ENCODE measurements at places on chromosomes 16 and 17.

- no peak for DNase-seq
Measured at GRCh38 chr16:87704754-87705353, 60.9 kb downstream of the KLHDC4 start.

DNA sequence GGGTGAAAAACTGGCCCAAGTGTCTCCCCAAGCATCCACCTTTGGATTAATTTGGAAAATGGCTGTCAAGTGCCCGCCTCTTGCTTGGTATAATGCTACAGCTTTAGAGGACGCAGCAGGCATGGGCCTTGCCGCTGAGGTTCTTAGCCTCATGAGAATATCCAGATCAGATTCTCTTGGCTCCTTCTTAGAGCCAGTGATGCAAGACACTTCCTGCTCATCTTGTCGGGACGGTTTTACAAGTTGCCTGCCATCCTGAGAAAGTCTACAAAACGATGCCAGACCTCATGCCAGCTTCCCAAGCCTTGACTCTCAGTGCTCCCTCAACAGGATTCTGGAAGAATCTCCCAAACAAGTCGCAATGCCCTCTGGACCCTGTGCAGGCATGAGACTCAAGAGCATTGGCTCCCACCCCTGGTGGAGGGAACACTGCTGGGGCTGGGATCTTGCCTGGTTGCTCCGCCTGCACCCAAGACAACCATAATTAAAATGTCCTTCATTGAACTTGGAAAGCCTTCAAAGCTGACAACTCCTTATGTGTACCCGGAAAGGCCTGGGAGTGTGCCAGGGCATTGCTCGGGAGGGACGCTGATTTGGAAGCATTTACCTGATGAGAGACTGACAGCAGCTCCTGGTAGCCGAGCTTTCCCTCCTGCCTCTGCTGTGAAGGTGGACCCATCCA is 25.8 kb upstream of the STH start:
- DNase-seq = no peak

- peak; percentile 86 for DNase-seq
Measured at GRCh38 chr17:40317880-40318829, 9.2 kb downstream of the RARA start.

DNA sequence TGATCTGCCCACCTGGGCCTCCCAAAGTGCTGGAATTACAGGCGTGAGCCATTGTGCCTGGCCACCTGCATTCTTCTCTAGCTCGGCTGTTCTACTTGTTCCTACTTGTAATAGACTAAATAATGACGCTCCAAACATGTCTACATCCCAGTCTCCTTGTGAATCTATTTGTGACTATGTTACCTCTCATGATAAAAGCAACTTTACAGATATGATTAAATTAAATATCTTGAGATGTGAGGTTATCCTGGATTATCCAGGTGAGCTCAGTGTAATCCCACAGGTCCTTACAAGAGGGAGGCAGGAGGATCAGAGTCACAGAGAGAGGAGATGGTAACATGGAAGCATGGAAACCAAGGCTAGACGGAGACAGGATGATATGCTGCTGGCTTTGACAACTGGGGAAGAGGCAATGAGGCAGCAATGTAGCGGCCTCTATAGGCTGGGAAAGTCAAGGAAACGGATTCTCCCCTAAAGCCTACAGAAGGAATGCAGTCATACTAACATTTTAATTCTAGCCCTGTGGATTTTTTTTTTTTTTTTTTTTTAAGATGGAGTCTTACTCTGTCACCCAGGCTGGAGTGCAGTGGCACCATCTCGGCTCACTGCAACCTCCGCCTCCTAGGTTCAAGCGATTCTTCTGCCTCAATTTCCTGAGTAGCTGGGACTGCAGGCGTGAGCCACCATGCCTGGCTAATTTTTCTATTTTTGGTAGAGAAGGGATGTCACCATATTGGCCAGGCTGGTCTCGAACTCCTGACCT is 5.0 kb upstream of the LASP1 start:
- no peak for DNase-seq

GRCh38 chr16:67884-68789 is 4.3 kb downstream of the RHBDF1 start:
- DNase-seq = no peak

- DNase-seq = no peak
Measured at GRCh38 chr17:58513267-58513964, 1.0 kb downstream of the MTMR4 start.

- no peak for DNase-seq
Measured at GRCh38 chr17:53630638-53631037, 192.1 kb upstream of the KIF2B start.

DNA sequence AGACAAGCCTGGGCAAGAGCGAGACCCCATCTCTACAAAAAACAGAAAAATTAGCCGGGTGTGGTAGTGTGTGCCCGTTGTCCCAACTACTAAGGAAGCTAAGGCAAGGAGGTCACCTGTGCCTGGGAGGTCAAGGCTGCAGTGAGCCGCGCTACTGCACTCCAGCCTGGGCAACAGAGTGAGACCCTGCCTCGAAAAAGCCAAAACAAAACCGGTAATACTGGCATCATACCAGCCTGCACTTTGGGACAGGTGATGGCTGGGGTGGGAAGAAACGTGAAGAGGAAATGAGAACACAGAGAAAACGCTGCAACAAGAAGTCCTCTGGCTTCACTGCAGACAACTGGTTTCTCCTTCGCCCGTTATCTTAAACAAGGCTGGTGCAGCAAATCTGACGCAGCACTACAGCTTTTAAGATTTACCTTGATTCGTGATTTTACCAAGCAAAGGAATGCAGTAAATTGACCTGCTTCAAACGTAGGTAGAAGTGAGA is 725 bp upstream of the CASC3 start:
- DNase-seq = no peak

DNA sequence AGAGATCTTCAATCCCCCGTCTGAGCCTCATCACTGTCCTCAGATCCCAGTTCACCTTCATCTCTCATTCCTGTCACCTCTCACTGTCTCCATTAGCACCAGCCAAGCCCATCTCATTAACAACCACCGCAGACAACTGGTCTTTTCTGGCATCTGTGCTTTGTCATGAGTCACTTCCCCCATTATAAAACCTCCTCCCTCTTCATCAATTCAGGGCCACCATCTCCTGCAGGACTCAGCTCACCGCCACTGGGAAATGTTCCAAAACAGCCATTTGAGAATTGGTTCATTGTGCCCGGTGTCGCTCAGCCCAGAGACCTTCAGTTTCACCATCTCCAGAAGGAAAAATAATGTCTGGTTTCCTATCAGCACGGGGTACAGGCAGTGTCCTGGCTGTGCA is 56.9 kb upstream of the TEKT3 start:
- DNase-seq = no peak

DNA sequence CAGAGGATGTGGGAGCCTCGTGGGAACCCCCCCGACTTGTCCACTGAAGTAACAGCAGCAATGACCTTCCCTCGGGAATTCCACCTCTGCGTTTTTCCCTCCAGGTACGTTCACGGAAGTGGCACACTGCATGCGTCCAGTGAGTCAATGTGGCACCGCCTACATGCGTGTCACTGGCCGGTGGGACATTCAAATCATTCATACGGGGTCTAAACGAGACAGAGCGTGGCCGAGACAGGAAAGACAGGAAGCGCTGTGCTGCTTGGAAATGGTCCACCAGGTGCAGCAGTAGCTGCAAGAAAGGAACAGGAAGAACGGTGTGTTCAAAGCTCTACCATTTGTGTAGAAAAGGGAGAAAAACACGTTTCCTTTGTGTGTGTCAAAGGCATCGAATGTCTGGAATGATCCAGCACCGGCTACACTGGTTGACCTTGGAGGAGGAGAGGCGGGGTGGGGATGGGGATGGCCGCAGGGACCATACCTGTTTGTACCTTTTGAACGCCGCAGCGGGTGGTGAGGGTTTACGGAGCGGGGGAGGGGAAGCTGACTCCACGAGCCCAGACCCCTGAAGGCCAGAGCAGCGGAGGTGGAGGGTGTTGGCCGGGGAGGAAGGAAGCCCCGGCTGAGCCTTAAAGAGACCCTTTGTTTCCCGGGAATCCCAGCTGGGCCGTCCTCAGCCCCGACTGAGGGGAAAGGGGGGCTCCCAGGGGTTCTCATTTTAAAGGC is 1.7 kb upstream of the PGAP6 start:
- DNase-seq = no peak

DNA sequence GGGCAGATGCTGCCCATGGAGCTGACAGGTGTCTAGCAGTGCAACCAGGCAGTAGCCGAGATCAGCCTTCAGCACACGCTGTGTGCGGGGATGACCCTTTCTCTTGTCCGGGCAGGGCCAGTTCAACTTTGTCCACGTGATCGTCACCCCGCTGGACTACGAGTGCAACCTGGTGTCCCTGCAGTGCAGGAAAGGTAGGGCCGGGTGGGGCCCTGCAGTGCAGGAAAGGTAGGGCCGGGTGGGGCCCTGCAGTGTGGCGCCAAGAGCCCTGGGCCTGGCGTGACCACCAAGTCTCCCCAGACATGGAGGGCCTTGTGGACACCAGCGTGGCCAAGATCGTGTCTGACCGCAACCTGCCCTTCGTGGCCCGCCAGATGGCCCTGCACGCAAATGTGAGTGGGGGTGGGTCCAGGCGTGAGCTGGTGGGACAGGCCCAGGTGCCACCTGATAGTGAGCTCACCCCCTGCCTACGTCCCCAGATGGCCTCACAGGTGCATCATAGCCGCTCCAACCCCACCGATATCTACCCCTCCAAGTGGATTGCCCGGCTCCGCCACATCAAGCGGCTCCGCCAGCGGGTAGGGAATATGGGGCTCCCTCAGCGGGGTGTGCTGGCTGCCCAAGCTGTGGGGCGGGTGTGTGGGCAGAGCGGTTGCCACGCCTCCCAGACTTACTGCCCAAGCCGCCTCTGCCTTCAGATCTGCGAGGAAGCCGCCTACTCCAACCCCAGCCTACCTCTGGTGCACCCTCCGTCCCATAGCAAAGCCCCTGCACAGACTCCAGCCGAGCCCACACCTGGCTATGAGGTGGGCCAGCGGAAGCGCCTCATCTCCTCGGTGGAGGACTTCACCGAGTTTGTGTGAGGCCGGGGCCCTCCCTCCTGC is 40.2 kb downstream of the TSC2 start:
- DNase-seq = no peak

DNA sequence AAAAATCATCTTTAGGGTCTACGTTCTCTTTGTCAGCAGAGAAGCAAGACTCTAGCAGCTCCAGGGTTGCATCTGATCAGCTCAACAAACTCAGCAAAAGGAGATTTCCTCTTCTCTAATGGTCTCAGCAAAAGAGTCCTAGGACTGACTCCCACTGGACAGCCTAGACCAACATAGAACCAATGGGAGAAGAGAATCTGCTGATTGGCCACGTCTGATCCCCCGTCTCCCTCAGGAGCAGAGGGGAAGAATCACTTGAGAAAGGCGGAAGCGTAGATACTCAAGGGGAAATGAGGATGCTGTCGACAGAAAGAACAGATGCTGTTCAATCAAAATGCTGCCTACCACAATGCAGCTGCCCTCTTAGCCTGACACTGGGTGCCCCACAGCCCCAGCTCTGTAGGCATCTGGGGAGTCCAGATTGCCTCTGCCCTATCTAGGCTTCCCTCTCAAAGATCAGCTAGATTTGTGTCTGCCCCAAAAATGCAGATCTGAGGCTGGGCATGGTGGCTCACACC is 31.5 kb upstream of the EMP2 start:
- DNase-seq = no peak

DNA sequence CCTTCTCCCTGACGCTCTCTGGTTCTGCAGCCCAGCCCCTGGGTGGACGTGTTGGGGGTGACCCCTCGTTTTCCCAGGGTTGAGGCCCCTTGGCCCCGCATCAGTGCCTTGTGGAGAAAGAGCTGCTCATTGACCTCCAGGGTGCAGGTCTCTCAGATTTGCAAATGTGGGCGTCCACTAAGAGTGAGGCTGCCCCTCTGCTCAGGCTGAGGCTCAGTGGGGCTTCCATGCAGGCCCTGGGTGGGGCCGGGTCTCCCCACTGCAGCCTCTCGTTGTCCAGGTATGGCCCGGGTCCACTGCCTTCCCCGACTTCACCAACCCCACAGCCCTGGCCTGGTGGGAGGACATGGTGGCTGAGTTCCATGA is 9.0 kb downstream of the GAA start:
- no peak for DNase-seq

GRCh38 chr17:40936437-40936971 is 942 bp downstream of the KRT23 start:
- DNase-seq = no peak

DNA sequence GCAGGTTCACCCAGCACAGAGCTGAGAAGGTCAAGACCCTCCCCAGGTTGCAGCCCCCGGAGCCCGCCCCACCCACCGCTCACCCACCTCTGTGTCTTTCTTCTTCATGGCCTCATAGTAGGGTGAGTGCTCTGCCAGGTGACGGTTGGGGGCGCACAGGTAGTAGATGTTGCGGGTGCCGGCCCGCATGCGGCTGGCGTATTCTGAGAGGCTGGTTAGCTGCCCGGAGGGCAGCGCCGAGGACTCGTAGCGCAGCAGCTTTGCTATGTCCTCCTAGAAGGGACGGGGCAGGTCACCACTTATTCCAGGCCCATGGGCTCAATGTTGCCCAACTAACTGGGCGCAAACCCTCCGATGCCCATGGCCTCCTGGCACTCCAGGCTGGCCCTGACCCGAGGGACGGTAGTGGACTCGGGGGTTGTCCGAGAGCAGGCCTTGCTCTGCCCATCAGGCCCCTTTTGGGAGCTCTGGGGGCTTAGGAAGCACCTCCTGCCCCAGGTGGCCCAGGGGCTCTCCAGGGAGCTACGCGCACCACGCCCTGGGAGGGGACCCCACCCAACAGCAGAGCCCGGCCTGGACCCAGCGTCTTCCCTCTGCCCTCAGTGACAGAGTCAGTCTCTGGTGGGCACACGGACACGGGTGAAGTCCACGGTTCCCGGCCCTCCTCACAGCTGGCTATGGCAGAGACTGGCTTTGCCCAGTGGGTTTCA is 9.9 kb downstream of the DNASE1 start:
- DNase-seq = no peak
